ENCODE measurements at places on chromosomes 12 and 14. TPM values are rescaled to one million over a fixed set of nuclear protein-coding genes. Genes with fewer than 3 reads are reported as not detected.

The HAL gene
- total RNA-seq = 0.74 TPM

The GPR84 gene
- not detected for total RNA-seq

The TAS2R42 gene
- not detected for total RNA-seq

The FOXA1 gene
- 11.5 TPM for total RNA-seq

DNA sequence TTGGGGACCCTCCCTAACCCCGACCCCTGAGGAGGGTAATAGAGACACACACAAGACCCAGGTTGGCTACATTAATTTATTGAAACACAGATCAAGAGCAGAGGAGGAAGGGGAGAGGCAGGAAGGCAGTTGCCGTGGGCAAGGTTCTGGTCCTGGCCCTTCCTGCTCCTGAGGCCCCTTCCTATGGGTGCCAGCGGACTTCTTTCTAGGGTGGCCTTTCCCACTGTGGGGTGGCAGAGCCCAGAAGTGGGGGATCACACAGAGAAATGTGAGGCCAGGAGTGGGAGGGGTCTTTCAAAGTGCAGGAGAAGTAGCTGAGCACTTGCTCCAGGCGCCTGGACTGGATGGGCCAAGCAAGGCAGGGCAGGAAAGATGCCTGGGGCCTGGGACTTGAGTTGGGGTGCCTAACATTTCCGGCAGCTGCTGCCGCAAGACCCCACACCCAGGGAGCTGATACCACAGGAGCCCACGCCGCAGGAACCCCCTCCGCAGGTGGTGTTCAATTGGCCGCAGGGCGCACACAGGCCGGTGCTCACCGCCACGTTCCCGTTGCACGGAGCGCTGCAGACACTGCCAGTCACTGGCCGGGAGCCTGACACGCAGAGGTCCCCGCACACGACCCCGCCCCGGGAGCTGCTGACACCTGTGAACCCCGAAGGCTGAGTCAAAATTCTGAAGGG, 5.3 kb downstream of the KRT81 start:
- DNase-seq = peak; percentile 80

GRCh38 chr12:7503686-7504415, at the start of gene CD163:
CD163 (minus strand) TSS chr12:7503777; CDS start chr12:7503690, 87 bp downstream.
- DNase-seq = no peak

The HCAR2 gene
- total RNA-seq = 7.9 TPM

The PTGDR gene
- total RNA-seq = 1.2 TPM

GRCh38 chr12:16150276-16150675, 127.2 kb downstream of the SLC15A5 start:
- DNase-seq = no peak

DNA sequence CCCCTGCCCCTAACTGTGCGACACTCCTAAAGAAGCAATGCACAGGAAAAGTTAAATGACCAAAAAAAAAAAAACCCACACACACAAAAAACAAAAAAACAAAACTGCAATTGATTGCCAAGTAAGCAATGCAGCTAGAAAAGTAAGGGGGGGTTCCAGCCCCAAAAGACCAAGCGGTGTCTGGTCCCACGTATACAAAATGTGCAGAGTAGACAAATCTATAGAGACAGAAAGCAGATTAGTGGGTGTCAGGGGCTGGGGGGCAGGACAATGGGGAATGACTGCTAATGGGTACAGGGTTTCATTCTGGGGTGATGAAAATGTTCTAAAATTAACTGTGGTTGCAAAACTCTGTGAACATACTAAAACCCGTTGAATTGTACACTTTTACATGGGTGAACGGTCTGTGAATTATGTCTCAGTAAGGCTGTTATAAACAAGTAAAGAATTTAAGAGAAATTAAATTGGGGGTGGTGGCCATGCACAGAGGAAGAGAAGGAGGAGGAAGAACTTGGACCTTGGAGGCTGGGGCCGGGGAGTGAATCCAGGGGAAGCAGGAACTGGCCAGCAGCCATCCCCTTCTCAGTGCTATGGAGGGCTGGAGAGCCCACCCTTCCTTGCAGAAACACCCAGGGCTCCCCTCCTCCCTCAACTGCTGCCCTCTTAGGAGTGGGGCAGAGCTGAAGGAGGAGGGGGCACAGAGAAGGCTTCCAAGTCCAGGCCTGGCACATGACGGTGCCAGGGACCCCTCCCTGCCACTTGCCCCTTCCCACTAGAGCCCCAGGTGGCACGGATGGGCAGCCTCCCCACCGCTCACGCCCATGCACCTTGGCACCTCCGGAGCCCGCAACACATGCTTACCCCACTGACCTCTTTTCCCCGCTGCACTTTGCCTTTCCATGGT, 45.4 kb downstream of the KDM2B start:
- DNase-seq = no peak

GRCh38 chr12:17139931-17140330, 534.0 kb upstream of the LMO3 start:
- DNase-seq = no peak

The KLRK1 gene
- total RNA-seq = 12.8 TPM

GRCh38 chr12:115667116-115667515, 610.4 kb downstream of the MED13L start:
- no peak for DNase-seq

- DNase-seq = no peak
These were observed 228.7 kb upstream of the CRY1 start for GRCh38 chr12:107322063-107322462.

The KRT77 gene
- 2.5 TPM for total RNA-seq

DNA sequence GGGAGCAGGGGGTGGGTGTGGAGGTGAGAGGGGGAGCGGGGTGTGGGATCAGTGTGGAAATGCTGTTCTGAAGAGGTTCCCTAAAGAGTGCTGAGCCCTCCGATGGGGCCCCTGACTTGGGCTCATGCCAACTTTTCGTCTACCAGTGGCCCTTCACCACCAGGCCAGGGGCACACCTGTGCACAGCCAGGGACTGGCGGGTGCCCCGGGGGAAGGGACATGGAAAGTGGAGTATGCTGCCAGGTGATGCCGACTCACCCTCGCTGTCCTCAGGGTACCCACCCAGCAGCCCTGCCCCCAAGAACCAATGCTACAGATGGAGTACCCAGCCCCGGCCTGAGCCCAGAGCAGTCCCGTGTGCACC, 26.2 kb downstream of the AMN start:
- DNase-seq = no peak

The ASCL1 gene
- not detected for total RNA-seq

DNA sequence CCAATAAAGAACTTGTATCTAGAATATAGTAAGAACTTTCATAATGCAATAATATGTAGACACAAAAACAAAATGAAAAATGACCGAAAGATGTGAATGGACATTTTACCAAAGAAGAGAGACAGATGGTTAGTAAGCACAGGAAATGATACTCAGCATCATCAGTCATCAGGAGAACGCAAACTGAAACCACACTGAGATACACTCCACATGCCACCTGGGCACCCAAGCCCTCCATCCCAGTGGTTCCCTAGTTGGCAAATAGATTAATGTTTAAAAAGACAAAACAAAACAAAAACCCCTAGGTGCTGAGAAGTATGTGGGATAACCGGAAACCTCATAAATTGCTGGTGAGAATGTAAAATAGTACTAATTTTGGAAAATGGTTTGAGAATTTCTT, 26.8 kb upstream of the VPS33A start:
- DNase-seq = no peak

DNA sequence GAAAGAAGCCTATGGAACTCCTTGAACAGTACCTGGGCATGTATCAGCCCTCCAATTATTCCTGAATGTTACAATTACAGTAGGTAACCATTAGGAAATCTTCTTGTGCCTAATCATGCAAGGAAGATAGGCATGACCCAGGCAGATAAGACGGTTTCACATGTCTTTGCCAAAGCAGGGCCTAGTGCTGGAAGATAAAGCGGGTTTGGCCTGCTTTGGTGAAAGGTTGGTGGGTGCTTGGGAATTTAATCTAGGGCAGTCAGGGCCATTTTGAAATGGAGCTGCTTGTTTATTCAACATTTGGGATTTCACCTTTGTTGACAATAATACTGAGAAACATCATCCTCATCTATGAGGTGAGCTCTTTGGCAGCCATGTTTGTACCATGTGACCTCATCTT, 12.5 kb upstream of the SRSF5 start:
- DNase-seq = no peak

GRCh38 chr12:19030603-19031002, 98.9 kb upstream of the PLEKHA5 start:
- DNase-seq = no peak

- DNase-seq = no peak
These were observed 31.3 kb upstream of the ATP2A2 start for GRCh38 chr12:110249716-110250225.

DNA sequence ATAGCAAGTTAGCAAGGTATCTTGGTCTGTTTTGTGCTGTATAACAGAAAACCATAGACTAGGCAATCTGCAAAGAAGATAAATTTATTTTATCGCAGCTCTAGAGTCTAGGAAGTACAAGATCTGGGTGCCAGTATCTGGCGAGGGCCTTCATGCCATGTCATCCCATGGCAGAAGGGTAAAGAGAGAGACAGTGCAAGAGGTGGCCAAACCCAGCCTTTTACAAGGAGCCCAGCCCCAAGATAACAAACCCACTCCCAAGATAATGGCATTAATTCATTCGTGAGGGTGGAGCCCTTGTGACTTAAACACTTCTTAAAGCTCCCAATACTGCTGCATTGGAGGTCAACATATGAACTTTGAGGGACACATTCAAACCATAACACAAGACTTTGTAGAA, 16.9 kb downstream of the RPS29 start:
- no peak for DNase-seq

The AQP6 gene
- not detected for total RNA-seq

GRCh38 chr14:105944632-105945610, 418.5 kb downstream of the TMEM121 start:
- DNase-seq = peak; percentile 71

The CD69 gene
- total RNA-seq = 28.5 TPM

DNA sequence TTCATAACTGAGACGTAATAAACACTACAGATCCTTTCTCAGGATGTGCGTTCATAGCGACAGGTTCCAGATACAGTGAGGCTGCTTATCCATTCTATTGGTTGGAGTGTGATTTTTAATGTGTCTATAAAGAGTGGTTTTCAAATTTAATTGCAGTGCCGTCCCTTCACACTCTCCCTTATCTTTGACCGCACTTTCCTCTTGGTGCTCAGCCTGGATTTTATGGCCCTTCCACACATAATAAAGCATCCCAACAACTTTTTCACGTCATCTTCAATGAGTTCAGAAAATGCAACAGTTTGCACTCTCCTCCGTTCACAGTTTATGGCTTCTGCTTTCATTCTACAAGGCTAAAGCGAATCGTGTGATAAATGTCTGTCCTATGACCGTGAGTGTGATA, 1209.9 kb downstream of the BCL11B start:
- no peak for DNase-seq

The LHX5 gene
- not detected for total RNA-seq

DNA sequence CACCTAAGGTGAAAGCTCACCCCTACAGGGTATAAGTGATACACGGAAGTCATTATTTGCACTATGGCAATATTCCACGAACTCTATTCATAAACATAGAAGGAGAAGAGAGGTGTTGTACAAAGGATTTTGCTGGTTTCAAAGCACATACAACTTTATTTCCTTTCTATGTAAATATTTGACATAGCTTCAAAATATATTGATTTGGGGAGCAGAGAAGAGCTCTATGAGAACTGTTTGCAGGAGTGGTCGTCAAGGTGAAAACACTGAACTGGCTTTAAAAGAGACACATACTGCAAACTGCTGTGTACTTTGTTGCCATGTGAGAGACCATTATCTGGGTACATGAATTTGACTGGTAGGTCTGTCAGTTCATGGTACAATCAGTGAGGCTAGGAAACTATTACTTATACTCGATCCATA, 16.7 kb downstream of the CNIH1 start:
- DNase-seq = no peak

- no peak for DNase-seq
These were observed 47.3 kb downstream of the SYNE3 start for GRCh38 chr14:95469134-95469481.

DNA sequence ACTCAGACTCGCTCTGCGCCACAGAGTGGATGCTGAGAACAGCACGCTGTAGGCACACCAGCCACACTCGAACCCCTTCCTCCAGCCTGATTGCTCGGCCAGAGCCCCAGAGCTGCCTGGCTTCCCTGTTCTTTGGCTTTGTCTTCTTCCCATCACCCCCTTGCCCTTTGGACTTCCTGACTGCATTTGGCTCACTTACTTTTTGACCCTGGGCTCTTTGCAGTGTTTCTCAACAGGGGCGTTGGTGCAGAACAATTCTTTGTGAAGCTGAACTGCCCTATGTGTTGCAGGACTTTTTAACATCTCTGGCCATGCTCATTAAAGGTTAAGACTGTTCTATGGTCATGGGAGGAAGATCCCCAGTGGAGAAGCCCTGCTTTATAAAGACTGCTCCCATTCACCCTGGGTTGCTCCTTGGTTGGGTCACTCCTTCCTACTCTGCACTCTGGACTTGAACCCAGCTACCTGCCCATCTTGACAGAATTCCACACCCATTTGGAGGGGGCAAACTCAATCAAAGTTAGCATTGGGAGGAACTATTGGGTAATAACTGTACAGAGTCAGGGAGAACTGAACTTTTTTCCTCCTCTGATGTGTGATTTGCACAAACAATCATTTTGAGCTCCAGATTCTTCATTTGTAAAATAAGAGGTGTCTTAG, 127.7 kb upstream of the PLEKHG7 start:
- no peak for DNase-seq

The HOXC9 gene
- not detected for total RNA-seq

The TBX3 gene
- 57.0 TPM for total RNA-seq

The GSG1 gene
- not detected for total RNA-seq

DNA sequence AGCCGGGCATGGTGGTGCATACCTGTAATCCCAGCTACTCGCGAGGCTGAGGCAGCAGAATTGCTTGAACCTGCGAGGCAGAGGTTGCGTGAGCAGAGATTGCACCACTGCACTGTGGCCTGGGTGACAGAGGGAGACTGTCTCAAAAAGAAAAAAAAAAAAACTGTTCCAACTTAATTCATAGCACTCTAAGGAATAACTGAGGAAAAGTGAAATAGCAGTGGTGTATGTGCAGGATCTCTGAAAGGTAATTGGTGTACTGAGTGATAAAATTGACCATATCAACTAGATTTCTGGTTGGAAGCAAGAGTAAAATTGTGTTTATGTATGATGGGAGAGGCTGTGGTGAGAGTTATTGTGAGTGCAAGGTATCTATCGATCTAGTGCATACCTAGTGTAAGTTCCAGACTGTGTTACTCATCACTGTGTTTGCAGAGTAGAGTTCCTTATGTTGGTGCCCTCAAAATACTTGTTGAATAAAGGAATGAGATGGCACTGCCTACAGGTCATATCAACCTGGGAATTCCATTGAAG, 6.3 kb downstream of the CAND1 start:
- no peak for DNase-seq

DNA sequence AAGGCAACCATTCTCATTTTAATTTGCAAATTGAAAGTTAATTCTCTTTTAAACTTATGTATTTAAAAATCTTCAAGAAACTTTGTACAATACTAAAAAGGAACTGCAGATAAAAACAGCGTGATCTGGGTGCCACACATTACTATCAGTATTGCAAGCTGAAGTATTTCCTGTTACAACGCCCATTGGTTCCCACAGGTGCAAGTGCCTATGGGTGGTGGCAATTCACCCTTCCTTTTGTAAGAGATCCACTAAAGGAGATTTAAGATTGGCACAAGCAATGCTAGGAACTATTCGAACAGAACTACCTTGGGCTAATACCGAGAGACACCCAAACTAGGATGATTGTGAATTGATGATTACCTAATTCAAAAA, 13.2 kb downstream of the TAOK3 start:
- DNase-seq = no peak

- no peak for DNase-seq
These were observed 38.2 kb upstream of the SNX6 start for GRCh38 chr14:34668111-34668510.

The KRT74 gene
- not detected for total RNA-seq

- DNase-seq = no peak
These were observed 3.3 kb downstream of the EEF1AKMT3 start for GRCh38 chr12:57775563-57776246.

- no peak for DNase-seq
These were observed at the start of gene TAS2R30 for GRCh38 chr12:11134305-11134704. TAS2R30 (minus strand) TSS chr12:11134644; CDS start chr12:11134244, 400 bp downstream.
